ENCODE measurements at places on chromosomes 11 and 22. TPM values are rescaled to one million over a fixed set of nuclear protein-coding genes. Genes with fewer than 3 reads are reported as not detected.

RIMBP3B gene
- 0.28 TPM for total RNA-seq

NXPE4 gene
- not detected for total RNA-seq

CASP5 gene
- not detected for total RNA-seq

TCN2 gene
- total RNA-seq, result 1.3 TPM

TBRG1 gene
- 13.3 TPM for total RNA-seq

ZFTA gene
- total RNA-seq, result 5.4 TPM

ZNF215 gene
- 7.2 TPM for total RNA-seq

POLR2L gene
- 123 TPM for total RNA-seq

GLYAT gene
- not detected for total RNA-seq
